ENCODE measurements at places on chromosomes 5 and 9.

DNA sequence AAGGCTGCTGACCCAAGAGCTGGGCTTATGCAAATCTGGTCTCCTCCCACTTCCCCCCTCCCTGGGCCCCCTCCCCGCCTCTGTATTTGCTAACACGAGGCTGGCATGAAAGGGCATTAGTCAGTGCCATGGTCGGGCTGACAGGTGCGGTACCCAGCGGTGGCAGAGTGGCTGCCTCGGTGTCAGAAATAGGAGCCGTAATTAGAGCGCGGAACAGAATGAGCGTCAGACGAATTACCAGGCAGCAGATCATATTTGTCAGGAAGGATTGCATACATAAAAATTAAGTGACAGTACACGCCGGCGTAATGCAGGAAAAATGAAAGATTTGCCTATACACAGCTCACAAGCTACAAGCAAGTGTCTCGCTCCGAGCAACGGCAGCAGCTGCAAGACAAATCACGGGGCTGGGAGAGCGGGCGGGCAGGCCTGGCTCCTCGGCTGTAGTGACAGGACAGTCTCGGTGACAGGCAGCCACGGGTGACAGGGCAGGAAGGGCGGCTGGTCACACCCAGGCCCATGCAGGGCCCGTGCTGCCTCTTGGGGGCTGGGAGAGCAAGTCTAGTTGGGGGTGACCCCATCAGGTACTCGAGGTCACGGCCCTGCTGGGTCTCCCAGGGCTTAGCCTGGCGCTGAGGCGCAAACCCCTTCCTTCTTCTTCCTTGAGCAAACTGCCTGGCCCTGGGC lies 72.4 kb downstream of the NEK6 start:
- DNase-seq = no peak

GRCh38 chr9:93114169-93114983 lies 18.4 kb downstream of the CARD19 start:
- no peak for DNase-seq

DNA sequence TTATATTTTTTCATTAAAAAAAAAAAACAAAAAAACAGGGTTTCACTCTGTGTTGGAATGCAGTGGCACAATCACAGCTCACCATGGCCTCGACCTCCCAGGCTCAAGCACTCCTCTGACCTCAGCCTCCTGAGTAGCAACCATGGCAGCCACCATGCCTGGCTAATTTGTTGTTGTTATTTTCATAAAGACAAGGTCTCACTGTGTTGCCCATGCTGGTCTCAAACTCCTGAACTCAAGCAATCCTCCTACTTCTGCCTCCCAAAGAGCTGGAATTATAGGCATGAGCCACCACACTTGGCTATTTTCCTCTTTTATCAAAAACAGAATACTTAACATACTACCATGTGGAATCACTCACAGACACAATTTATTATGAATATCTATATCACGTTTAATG lies 46.7 kb downstream of the UBAP2 start:
- no peak for DNase-seq

DNA sequence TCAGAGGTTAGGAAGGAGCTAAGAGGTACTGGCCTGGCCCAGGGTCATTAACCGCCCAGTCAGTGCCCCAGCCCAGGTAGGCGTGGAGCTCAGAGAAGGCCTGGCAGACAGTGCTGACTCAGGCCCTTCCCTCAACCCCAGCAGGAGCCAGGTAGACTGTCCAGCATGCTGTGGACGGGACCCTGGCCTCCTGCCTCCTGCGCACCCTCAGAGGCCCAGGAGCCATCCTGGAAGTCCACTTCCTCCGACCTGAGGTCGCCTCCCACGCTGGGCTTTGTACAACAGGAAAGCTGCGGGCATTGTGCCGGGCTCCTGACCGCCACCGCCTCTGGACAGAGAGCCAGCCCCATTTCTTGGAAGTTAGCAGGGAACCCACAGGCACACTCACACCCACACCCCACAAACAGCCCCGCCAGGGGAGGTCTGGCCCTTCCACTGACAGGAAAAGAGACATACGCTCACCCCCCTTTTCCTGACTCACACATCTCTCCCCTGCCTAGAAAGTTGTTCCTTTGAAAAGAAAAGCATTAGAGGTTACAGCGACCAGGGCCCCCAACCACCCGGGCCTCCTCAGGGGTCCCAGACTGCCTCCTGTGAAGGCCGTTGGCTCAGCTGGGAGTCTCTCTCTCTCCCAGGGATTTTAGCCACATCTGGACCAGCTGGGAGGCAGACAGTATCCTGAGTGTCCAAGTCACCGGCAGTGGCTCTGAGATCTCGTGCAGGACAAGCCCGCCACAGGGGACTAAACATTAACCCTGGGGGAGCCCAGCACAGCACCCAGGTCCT lies 7.7 kb downstream of the RALGDS start:
- no peak for DNase-seq

DNA sequence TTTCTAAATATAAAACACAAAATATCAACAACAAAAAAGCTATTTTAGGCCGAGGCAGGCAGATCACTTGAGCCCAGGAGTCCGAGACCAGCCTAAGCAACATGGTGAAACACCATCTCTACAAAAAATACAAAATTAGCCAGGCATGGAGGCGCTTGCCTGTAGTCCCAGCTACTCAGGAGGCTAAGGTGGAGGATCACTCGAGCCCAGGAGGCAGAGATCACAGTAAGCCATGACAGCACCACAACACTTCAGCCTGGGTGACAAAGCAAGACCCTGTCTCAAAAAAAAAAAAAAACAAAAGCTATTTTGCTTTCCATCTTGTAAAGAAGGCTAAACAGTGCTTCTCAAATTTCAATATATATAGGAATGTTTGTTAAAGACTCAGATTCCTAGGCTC lies 11.3 kb downstream of the C5orf15 start:
- no peak for DNase-seq

DNA sequence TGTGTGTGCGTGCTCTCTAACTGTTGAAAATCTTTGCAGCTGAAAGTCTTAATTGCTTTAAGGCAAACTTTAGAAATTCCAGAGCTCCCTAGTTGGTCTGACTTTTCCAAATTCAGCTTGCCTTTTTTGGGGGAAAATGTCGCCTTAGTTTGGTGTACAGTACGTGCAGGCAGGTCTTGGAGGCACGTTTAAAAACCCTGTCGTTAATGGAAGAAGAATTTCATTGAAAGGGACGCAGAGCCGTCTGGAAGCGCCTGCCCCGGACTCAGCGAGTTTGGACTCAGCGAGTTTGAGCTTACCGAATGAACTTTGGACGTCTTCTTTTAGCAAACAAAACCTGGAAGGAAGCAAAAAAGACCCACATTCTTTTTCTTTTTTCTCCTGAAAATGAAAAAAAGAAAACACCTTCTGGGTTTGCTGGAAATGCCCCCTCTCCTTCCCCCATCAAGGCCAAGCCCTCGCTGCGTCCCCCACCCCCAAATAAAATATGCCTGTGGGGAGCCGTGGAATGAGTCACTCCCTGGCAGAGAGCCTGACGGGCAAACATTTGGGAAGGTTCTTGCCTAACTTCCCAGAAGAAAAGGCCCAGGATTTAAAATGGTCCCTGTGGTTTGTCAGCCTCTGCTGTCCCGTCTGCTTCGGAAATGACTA lies 1.5 kb downstream of the NEK6 start:
- DNase-seq = no peak

- no peak for DNase-seq
Measured at GRCh38 chr5:63812693-63813092, 149.6 kb downstream of the HTR1A start.

GRCh38 chr9:75788006-75788634 lies 102.4 kb upstream of the PCSK5 start:
- no peak for DNase-seq
